ENCODE measurements at places on chromosomes 2 and 18.

- DNase-seq: no peak
Observed at GRCh38 chr2:54962511-54962910, 87.7 kb downstream of the RTN4 start.

DNA sequence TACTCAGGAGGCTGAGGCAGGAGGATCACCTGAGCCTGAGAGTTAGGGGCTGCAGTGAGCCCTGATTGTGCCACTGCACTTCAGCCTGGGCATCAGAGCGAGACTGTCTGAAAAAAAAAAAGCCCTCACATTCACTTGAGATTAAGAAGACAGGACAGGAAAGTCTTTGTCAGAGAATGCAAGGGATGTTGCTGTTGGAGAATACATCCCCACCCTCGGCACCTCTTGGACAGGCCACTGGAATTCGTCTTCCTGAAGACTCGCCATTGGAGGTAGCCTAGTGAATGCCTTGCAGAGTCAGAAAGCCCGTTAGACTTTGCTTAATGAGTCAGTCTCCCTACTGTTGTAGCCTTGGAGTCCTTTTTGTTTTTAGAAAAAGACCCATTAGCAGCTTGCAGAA lies 205.6 kb downstream of the FAM210A start:
- DNase-seq: no peak

DNA sequence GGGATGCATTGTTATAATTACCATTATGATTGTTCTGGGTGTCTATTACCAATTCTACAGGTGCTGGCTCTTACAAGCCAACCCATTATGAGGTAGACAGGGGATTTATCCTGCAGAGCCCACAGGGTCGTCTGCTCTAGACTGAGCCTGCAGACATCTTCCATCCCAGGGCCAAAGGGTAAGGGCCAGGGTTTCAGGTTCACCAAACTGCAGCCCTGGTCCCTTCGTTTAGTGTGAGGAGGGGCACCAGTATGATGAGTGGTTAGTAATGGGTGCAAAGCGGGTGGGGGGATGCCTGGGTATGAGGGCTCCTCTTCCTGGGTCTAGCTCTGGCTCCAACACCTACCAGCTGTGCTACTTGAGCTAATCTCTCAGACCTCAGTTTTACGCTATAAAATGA lies 1.2 kb upstream of the ARID5A start:
- DNase-seq: no peak

GRCh38 chr2:225995796-225996461 lies 596.4 kb downstream of the NYAP2 start:
- peak; percentile 24 for DNase-seq

GRCh38 chr18:10135302-10135926 lies 221.6 kb downstream of the VAPA start:
- no peak for DNase-seq

- DNase-seq: no peak
Observed at GRCh38 chr2:170350929-170351826, 173.2 kb downstream of the MYO3B start.

DNA sequence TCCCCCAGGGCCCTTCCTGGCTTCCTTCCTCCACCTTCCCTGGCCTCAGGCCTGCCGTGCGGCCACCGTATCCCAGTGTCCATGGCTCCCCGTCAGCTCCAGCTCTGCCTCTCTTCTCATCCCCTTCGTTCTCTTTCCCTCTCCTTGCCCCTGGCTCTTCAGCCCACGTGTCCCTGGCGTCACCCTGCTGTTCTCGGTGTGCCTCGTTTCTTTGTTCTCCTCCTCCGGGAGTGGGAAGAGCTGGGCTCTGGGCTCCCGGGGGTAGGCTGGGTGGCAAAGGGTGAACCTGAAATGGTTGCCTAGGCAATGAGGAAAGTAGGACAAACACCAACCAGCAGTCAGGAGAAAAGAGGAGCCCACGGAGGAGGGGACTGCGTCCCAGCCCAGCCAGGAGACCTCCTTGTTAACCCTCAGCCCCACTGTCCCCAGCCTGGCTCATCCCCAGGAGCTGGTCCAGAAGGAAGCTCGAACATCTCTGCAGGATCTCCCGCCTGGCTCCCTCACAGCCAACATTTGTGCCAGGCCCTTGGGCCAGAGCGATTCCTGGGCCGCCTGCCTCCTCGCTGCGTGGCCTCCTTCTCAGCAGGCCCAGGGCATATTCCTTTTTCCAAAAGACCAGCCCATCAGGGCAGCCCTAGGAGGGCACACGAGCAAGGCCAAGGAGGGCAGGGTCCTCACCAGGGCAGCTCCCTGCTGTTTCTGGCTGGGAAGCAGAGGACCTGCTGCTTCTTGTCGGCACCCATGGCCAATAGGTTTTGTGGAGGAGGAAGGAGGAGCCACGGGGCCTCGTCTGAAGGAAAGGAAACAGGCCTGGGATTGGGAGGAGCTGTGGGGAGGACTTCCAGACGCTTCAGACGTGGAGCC lies 30.9 kb upstream of the DNMT3A start:
- DNase-seq: no peak

- no peak for DNase-seq
Observed at GRCh38 chr2:230711224-230711623, 1.4 kb upstream of the CAB39 start.

DNA sequence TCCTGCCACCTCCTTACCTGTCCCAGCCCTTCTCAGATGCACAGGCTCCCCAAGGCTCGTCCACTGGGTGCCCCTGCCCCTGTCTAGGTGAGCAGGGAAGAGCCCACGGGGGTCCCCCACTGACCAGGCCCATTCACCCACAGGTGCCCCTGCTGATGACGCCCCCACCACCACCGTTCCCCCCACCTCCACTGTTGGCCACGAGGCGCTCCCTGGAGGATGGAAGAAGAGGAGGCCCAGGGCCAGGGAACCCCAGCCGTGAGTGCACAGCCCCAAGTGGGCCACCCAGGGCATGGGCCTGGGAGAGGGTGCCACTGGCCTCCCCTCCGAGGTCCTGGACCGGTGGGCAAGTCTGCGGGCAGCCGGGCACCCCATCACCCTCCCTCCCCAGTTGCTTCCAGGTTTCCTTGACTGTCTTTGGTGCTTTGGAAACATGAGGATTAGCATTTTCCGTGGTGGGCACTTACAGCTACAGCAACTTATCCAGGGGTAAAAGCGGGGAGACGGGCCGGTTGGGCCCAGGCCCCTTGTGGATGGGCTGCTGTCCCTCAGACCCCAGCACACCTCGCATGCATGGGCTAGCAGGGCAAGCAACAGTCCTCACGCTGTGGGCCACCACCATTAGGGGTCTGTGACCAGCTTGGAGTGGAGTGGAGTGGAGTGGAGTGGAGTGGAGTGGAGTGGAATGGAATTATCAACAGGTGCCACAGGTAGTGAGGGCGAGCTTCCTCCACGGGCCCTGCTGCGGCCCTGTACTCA lies 13.2 kb upstream of the KLHL30 start:
- peak; percentile 8 for DNase-seq

DNA sequence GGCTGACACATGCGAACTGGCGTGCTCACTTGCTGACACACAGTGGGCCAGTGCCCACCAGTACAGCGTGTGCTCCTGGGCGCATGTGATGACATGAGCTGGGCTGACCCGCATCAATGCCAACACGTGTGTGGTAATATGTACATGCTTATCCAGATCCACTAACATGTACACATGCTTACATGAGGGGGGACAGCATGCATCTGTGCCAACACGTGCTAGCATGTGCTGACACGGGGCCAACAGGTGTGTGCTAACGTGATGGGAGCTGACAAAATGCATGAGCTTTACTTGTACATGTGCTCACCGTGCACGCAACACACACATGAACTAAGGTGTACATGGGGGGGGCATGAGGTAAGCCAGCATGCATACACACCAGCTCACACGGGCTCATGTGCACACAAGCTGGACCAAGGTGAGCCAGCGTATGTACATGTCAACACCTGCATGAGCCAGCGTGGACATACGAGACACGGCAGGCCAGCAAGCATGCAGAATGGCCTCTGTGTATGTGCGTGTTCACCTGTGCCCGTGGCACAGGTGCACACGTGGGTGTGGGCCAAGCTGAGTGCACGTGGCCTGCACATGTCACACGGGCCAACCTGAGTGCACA lies 28.5 kb downstream of the GPC1 start:
- peak; percentile 1 for DNase-seq

DNA sequence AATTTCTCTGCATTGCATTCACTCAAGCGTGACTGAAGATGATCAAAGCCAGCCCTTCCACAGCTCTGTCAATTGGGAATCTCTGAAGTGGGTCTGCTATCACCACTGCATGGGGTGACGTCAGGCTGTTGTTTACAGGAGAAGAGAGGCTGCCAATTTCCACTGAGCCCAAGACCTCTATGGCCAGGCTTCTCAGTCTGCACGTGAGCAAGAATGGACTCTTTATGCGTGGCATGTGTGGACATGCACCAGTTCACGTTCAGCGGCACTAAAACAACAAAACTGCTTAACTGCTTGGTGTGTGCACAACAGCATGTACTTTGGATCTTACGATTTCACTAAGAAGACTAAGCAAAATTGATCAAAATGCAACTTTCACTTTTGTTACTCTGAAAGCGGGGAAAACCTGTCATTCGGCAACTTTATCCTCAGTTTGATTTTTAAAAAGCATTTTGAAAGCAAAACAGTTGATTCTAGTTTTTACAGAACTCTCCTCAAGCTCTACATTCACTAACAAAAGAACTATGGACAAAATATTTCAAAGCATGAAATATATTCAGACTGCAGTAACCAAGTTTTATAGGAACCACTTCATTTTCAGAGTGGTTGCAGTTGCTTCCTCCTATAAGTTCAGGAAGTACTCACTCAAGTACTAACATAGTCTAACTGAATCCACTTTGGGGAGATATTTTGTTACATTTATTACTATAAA lies 77.0 kb upstream of the SERTAD2 start:
- peak; percentile 77 for DNase-seq

DNA sequence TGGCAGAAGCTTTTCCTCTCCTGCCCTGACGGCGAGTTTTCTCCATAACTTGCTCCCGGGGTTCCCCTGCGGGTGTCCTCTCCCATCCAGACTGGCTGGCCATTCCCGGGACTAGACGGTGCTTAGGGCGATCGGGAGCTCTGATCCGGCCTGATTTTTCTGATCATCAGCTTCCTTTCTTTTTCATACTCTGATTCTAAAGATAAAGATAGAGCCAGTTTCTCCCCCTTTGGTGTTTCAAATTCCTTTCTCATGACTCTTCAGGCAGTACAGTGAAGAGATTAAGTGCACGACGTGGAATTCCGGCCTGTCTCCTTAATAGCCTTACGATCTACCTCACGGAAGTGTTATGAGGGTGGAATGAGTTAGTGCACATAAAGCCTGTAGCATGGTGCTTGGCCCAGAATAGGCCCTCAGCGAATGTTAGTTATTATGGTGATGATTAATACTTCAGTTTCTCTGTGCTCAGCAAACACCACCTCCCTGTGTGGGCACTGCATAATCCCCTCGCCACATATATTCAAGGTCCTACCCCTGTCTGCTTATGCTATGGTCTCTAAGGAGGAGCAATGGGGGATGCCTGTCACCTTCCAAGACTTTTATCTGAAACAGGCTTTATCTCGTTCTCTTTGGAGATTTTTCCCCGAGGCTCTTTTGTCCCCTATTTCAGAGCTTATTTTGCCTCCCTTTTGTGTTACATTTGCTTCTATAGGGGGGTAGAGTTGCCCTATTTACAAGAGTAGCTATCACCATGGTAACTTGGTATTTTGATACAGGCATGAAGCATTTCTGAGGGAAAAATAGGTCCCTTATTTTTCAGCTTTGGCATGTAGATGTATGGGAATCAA lies 254.8 kb downstream of the CDH2 start:
- no peak for DNase-seq

DNA sequence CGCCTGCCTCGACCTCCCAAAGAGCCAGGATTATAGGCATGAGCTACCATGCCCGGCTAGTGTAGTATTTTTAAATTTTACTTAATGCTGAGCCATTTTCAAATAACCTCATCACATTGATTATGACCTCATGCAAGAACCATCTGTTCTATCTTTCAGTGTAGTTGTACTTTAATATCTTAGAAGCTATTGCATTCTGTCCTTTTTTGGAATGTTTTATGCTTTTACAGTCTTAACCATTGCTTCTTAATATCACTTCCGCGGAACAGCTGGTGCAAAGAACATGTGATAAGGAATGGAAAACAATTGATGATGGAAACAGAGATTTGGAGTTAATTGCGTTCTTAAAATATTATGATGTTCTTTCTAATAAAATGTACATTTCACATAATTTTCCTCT lies 2.7 kb downstream of the GEN1 start:
- DNase-seq: no peak

GRCh38 chr2:240959941-240960308 lies 38.5 kb upstream of the SNED1 start:
- no peak for DNase-seq

- no peak for DNase-seq
Observed at GRCh38 chr2:29336341-29337241, 221.4 kb downstream of the CLIP4 start.

DNA sequence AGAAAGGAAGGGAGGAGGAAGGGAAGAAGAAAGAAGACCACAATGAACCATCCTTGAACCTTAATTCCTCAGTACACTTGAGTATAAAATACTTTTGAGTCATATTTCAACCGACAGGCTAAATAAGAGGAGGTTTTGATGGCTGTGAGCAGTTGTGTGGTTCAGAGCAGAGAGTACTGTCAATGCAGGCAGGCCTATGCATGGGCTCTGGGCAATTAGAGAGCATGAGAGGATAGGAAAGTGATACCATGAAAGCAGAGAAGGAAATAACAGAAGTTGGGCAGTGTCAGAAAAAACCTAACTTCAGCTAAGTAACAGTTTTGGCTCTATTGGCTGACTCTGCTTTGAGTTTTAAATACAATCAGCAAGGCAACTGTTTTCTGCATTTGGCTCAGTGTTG lies 123.6 kb upstream of the STK17B start:
- DNase-seq: no peak

- DNase-seq: no peak
Observed at GRCh38 chr2:30191819-30192271, 39.5 kb upstream of the LBH start.

Data from heart right ventricle (tissue), 16 donors.